ENCODE measurements at places on chromosomes 16 and 17. TPM values are rescaled to one million over a fixed set of nuclear protein-coding genes. Genes with fewer than 3 reads are reported as not detected.

DNA sequence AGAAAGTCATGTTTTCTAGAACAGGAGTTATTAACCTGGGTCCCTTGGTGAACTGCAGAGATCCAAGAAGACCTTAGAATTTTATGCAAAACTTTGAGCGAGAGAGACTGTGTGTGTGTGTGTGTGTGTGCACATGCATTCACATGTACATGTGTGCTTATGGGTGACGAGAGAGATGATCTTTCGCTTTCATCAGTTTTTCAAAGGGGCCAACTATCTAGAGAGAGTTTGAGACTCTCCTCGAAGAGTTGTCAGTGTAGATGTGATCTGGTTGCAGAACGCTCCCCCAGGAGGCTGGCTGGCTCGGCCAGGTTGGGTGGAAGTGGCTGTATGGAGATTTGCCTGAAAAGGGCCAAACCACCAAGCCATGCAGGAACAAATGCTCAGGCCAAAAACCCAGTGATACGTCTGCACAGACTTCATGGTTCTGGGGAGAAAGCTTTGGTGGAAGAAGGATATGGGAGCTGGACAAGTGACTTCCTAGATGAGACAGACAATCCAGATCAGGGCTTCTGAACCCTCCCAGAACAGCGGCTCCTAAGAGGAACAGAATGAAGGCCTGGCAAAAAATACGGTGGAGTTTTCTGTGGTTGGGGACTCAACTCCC is 6.1 kb downstream of the PIK3R5 start:
- DNase-seq = no peak

- no peak for DNase-seq
Observed at GRCh38 chr16:14215941-14216340, 144.8 kb downstream of the MRTFB start.

- no peak for DNase-seq
Observed at GRCh38 chr17:48612854-48613691, 2.0 kb downstream of the HOXB8 start.

Gene CIAO2B
- 69.7 TPM for total RNA-seq

Gene CMTM2
- total RNA-seq = 1.5 TPM

Gene KRT17
- not detected for total RNA-seq

Data from sciatic nerve (tissue), 2 donors.